ENCODE measurements at places on chromosomes 4 and X.

- DNase-seq = no peak
Observed at GRCh38 chr4:57249083-57249482, 138.9 kb upstream of the IGFBP7 start.

GRCh38 chr4:20428436-20429160 is 176.9 kb downstream of the SLIT2 start:
- no peak for DNase-seq

GRCh38 chr4:94870146-94870545 is 112.4 kb downstream of the BMPR1B start:
- no peak for DNase-seq

- no peak for DNase-seq
Observed at GRCh38 chr4:183438458-183439113, 5.8 kb upstream of the CDKN2AIP start.

GRCh38 chr4:3366893-3367775 is 74.3 kb downstream of the RGS12 start:
- DNase-seq = no peak

DNA sequence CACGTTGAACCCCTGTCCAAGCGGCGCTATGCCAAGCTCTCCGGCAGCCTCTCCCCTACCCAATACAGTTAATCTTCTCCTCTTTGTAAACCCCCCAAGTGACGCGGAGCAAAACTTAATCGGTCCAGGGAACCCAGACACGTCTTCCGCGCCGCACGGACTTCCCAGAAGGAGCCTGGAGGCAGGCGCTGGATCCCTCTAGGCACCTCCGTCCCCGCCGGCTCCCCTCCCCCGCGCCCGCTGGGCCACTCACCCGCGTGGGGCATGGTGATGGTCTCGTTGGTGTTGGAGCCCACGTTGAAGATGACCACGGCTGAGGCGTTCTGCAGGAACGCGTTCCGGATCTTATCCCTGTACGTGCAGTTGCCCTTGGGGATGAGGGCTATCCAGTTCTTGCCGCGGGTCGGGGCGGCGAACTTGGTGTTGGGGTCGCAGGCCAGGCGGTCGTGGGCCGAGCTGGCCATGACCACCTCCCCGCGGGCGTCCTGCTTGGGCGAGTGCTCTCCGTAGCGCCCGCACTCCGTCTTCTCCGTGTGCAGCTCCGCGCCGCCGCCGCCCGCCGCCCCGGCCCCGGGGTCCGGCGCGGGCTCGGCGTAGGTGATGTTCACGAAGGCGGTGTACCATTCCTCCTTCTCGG is 1.1 kb downstream of the RNF150 start:
- DNase-seq = no peak

DNA sequence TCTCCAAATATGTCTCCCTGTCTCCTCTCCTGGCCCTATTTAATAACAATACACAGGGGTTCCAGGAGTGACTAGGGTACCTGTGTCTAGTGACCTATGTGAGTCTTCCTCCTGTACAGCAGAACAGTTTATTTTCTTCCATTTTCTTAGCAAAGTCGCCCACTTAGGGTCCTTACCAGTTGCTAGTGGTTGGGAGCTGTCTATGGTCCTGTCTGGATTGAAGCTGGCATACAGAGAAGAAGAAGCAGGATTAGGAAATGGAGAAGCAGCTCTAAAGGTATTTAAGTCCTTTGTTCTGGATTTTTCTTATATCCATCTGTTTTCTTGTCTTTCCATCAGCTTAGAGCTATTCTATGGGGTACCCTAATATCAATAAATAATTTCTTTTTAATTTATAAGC is 587.1 kb upstream of the CPEB2 start:
- DNase-seq = no peak

DNA sequence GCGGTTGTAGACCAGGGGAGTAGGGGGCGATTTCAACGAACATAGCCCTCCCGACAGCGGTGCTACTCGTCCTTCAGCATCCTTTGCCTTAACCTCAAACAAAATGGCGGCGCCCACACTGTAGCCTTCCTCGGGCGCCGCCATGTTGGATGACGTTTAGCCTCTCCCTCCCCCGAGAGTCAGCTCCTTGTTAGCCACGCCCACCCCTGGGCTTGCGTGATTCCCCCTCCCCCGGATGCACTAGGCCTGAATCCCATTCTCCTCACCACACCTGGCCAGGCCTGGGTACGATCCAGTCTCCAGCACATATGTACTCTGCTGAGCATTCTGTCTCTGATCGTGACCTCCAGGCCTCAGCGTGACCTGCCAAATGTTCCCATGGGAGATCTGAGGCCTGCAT is 49.0 kb upstream of the ZNF157 start:
- no peak for DNase-seq

GRCh38 chrX:22323541-22323940 is 50.8 kb downstream of the CBLL2 start:
- no peak for DNase-seq

- DNase-seq = no peak
Observed at GRCh38 chr4:55051532-55051931, 73.9 kb downstream of the KDR start.

DNA sequence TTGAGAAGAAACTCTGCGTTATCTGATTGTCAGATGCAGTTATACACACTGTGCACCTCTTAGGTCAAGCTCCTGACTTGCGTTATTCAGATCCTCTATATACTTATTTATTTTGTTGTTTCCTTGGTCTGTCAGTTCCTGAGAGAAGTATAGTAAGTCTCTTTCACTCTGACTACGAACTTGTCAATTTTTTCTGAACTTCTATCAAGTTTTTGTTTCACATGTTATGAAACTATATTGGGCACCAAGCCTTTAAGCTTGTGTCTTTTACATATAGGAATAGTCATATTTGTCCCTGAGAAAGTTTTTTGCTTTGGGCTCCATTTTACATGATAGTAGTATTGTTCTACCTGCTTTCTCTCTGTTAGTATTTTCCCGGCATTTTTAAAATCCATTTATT is 31.7 kb downstream of the ZNF275 start:
- no peak for DNase-seq

- no peak for DNase-seq
Observed at GRCh38 chr4:47045261-47045660, 13.9 kb downstream of the GABRB1 start.
